T-cell (primary cell): ENCODE measurements at places on chromosomes 6 and 20.

- no peak overlapping the region for H3K27ac ChIP-seq
- no peaks in the 10 kb centered on the region for H3K27me3 ChIP-seq
- no peak for DNase-seq
- no peak overlapping the region for H3K4me3 ChIP-seq
- H3K4me1 ChIP-seq, result no peaks in the 10 kb centered on the region
Observed at GRCh38 chr6:150231525-150231850, 88.6 kb downstream of the PPP1R14C start.

DNA sequence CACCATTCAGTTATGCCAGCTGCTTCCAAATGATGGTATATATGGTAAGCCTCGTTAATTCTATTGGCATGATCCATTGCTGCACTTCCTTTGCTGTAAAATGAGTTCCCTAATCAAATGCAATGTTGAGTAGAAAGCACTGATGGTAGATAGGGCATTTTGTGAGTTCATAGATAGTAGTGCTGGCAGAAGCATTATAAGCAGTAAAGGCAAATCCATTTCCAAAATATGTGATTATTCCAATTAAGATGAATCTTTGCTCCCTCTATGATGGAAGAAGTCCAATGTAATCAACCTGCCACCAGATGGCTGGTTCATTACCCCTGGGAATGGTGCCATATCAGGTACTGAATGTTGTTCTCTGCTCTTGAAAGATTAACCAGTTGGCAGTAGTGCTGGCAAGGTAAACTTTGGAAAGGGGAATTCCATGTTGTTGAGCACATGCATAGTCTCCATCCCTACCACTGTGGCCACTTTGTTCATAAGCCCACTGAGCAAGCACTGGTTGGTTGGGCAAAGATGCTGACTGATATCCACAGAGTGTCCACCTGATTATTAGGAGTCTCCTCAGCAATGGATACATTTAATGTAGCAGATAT, 5.6 kb upstream of the TBPL1 start:
- no peak for DNase-seq
- H3K4me1 ChIP-seq, result peaks cover 4% of the 10 kb centered on the region
- no peak overlapping the region for H3K4me3 ChIP-seq
- H3K27me3 ChIP-seq, result no peaks in the 10 kb centered on the region
- no peak overlapping the region for H3K27ac ChIP-seq

GRCh38 chr20:49405062-49405683, 77.3 kb downstream of the KCNB1 start:
- no peaks in the 10 kb centered on the region for H3K27me3 ChIP-seq
- no peaks in the 10 kb centered on the region for H3K36me3 ChIP-seq
- no peak overlapping the region for H3K4me3 ChIP-seq
- H3K27ac ChIP-seq, result no peak overlapping the region
- H3K4me1 ChIP-seq, result no peaks in the 10 kb centered on the region
- DNase-seq, result no peak

DNA sequence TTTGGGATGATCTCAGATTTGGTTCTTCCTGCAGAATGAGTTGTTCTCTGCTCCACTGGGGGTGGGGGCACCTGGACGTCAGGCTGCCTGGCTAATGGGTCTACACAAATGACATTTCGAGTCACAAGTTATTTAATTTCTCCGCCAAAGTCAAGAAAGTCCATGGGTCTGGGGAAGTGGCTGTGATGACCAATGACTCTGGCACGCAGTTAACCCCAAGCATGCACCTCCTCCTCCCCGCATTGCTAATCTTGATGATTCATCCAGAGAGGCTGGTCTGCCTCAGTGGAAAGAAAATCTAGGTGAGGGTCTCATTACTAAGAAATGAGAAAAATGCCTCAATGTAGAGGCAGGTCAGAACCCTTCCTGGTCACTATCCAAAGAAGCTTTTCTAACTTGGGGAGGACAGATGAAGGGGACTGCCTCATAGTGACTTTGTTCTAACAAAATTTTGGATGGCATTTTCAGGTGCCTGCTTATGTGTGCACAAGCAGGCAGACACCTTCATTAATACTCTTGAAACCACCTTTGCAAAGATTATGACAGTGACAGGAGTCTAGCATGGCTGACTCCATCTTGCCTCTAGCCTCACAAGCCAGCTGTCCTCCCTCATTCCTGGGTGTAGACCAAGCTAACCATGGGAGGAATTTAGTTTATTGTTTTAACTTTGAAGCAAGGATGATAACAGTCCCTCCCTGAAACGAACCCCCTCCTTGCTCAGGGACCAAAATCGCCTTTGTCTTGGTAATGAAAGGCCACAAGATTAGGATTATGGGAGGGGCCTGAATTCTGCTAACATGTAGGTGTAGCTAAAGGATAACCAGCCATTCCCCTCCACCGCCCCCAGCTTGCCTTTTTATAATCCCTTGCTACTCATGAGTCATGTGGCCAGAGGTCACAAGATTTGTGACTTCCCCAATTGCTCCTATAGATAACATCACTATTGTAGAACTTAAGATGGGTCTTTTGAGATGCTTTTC, 98.6 kb upstream of the MRPS10 start:
- H3K36me3 ChIP-seq, result peaks cover 2% of the 10 kb centered on the region
- peaks cover 43% of the 10 kb centered on the region for H3K4me1 ChIP-seq
- H3K27ac ChIP-seq, result no peak overlapping the region
- no peak for DNase-seq
- H3K27me3 ChIP-seq, result no peaks in the 10 kb centered on the region

DNA sequence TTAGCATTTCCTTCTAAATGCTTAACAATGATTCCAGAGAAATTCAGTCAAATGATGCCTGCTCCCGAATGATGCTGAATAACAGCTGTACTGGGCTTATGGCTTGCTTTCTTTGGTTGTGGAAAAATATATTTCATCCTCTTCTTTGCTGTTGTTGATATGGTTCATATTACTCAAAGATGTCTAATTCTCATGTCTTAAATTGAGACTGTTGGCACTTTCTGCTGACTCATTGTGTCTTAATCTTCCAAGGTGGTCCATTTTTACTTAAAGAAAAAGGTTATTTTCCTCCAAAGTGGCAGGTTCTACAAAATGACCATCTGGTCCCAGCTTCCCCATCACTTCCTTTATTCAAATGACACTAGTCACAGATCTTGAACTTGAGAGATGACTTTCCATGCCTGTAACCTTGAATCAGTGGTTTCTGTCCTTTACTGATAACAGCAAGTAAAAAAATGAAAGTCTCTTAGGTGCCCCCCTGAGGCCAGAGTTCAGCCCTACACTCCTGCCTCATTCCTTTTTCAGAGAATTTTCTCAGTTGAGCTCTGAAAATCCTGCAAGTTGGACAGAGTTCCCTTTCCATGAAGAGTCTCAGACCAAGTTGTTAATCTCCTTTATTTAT, 6.9 kb downstream of the SNAP25 start:
- H3K4me3 ChIP-seq, result no peak overlapping the region
- H3K4me1 ChIP-seq, result no peaks in the 10 kb centered on the region
- H3K27ac ChIP-seq, result no peak overlapping the region
- H3K36me3 ChIP-seq, result no peaks in the 10 kb centered on the region

GRCh38 chr6:53349209-53349693, 501 bp upstream of the ELOVL5 start:
- no peaks in the 10 kb centered on the region for H3K27me3 ChIP-seq
- H3K27ac ChIP-seq, result peak overlapping the region; percentile 81
- H3K4me3 ChIP-seq, result peak overlapping the region; percentile 71
- DNase-seq, result no peak
- no peaks in the 10 kb centered on the region for H3K36me3 ChIP-seq

DNA sequence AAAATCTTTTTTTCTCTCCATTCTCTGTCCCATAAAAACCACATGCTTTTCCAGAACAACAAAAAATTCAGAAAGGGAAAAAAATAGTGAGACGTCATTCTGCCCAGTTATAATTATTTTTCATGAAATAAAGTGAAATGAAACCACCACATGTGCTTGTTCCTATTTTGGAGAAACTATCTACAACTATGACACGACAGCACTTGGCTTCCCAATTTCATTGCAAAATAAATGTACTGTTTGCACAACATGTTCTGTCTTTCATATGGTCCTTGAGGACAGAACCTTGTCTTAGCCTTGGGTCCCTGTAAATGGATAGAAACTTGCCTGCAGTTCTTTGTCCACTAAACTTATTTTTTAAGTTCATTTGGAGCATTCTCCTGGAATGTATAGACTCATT, 5.6 kb upstream of the MAN1A1 start:
- DNase-seq, result no peak
- no peak overlapping the region for H3K27ac ChIP-seq
- H3K4me1 ChIP-seq, result peaks cover 4% of the 10 kb centered on the region
- H3K4me3 ChIP-seq, result no peak overlapping the region
- H3K27me3 ChIP-seq, result no peaks in the 10 kb centered on the region

DNA sequence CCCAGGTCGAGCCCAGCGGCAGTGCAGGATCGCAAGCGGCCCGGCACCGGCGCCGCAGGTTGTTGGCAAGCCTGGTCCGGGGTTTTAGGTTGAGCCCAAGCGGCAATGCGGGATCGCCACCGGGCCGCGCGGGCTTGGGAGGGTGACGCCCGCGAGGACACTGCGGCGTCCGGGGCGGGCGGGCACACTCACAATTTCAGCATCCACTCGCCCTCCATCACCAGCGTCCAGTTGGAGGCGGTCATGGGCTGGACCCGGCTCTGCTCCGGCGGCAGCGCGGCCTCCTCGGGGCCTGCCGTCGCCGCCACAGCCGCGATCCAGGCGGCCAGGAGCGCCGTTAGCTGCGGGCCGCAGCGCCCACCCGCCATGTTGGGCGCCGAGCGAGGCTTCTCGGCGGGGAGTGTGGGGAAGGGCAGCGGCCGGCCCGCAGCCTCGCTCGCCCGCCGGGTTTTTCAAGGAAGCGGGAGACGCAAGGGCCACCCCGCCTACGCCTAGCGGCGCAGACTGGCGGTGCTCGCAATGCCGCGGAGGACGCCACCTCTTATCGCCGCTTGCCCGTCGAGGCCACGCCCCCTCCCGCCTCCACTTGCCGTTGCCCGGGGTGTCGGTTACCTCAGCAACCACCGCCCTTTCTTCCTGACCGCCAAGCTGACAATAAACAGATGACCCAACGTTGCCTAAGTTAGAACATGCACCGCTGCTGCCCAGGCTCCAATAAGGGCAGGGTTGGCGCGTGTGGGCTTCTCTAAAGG, at the start of gene TMX4:
TSS of gene TMX4 (minus strand) at position 516 of the 752 bp plus-strand sequence. CDS start at position 368, 148 bp downstream.
- peak within 1 kb of the TSS; percentile 68 for H3K4me3 ChIP-seq
- H3K27me3 ChIP-seq, result no peaks in the 10 kb centered on the region
- peaks cover 11% of the 10 kb centered on the region for H3K4me1 ChIP-seq
- peak; percentile 81 for DNase-seq
- H3K36me3 ChIP-seq, result no peaks in the 10 kb centered on the region

DNA sequence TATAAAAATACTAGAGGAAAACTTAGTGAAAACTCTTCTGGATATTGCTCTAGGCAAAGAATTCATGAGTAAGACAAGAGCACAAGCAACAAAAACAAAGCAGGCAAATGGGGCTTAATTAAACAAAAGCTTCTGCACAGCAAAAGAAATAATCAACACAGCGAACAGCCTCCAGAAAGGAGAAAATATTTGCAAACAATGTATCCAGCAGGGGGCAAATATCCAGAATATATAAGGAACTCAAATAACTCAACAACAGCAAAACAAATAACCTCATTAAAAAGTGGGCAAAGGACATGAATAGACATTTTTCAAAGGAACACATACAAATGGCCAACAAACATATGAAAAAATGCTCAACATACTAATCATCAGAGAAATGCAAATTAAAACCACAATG, 17.1 kb upstream of the HECA start:
- H3K27ac ChIP-seq, result no peak overlapping the region
- H3K4me1 ChIP-seq, result peaks cover 27% of the 10 kb centered on the region
- no peaks in the 10 kb centered on the region for H3K36me3 ChIP-seq
- H3K27me3 ChIP-seq, result no peaks in the 10 kb centered on the region
- no peak overlapping the region for H3K4me3 ChIP-seq

- H3K27ac ChIP-seq, result no peak overlapping the region
- H3K4me1 ChIP-seq, result no peaks in the 10 kb centered on the region
- no peaks in the 10 kb centered on the region for H3K27me3 ChIP-seq
- no peak for DNase-seq
- H3K36me3 ChIP-seq, result no peaks in the 10 kb centered on the region
Observed at GRCh38 chr20:59813126-59813947, 120.1 kb downstream of the SYCP2 start.

DNA sequence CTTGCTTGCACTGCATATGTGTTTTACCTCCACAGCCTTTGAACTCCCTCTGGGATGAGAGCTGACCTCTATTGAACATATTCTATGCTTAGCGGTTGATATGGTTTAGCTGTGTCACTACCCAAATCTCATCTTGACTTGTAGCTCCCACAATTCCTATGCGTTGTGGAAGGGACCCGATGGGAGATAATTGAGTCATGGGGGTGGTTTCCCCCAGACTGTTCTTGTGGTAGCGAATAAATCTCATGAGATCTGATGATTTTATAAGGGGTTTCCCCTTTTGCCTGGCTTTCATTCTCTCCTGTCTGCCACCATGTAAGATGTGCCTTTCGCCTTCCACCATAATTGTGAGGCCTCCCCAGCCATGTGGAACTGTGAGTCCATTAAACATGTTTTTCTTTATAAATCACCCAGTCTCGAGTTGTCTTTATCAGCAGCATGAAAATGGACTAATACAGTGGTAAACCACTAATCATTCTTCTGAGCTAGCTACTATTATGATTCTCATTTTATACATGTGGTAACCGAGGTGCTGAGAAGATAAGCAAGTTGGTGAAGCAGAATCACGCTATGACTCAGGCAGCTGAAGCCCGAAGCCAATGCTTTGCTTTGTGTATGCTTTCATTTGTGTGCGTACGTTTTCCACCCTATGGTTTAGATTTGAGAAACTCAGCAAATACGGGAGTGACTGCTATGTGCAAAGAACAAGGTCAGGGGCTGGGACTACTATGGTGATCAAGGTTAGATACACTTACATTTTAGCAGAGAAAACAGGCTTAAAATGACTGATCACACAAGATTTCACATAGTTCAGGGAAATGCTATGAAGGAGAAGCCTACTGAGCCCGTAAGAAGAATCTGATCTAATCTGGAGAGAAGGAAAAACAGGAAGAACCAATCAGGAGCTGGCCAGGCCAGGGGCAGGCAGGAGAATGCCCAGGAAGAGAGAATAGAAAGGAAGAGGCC, 363.5 kb downstream of the ESR1 start:
- H3K36me3 ChIP-seq, result peaks cover 76% of the 10 kb centered on the region
- no peaks in the 10 kb centered on the region for H3K27me3 ChIP-seq
- peak overlapping the region; percentile 85 for H3K27ac ChIP-seq
- H3K4me3 ChIP-seq, result no peak overlapping the region
- DNase-seq, result no peak

DNA sequence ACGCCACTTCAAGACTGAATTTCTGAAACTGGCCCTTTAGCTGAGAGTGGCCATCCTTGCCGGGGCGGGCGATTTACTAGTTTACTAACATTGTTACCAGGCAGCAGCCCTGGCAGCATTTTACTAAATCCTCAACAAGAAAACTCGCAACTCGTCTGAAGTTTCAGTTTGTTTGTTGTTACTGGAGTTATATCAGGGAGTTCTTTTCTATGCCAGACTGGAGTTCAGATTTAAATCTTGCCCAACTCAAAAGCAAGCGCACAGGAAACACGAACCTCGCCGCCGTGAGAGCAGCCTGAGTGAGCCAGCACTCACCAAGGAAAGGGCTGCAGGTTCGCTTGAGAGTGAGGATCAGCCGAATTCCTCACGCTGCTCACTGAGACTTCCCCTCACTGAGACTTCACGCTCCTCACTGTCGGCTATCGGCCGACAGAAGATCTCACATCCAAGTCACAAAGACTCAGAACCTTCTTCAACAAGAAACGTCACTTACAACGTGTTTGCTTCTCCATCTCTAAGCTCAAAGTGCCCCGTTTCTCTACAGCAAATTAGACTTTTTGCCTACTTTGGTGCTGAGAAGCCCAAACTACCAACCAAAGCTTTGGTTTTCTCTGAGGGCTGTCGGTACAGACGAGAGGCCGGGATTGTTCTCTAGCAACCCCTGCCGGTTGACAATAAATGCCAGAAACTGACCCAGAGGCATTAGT, 78.9 kb downstream of the OLIG3 start:
- H3K4me1 ChIP-seq, result peaks cover 16% of the 10 kb centered on the region
- peak overlapping the region; percentile 77 for H3K27ac ChIP-seq
- H3K27me3 ChIP-seq, result peaks cover 3% of the 10 kb centered on the region
- peak; percentile 55 for DNase-seq
- H3K4me3 ChIP-seq, result peak overlapping the region; percentile 54
